ENCODE measurements at places on chromosomes 11 and 22.

GRCh38 chr11:10476342-10476741 is 21.3 kb downstream of the AMPD3 start:
- no peak for DNase-seq

DNA sequence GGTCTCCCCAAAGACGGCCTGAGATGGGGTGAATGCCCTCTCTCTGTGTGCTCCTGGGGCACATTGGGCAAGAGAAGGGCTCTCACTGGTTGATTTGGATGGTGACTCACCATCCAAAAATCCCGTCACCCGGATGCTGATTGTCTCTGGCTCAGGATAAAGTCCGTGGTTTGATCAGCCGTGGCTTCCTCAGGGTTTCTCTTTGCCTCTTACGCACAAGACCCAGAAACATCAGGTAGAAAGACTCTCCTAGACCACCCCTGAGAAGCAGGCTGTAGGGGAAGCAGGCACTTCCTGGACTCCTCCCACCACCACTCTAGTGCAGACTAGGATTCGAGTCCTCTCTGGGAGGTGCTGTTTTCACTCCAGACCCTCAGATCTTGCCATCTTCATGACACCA is 176.1 kb upstream of the NCAM1 start:
- no peak for DNase-seq

DNA sequence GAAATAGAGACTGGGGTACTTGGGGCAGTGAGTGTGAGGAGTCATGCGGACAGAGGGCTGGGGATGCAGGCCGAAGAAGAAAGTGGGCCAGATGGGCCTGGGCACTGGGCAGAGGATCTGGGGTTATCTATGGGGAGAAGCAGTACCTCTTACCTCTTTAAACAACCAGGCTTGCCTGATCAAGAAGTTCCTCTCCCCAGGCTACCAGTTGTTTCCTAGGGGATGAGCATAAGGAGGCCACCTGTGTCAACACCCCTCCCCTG is 98.4 kb upstream of the PITPNB start:
- DNase-seq = no peak

GRCh38 chr11:96715208-96715607 is 325.4 kb downstream of the JRKL start:
- no peak for DNase-seq

- no peak for DNase-seq
Observed at GRCh38 chr11:17810746-17811145, 76.2 kb downstream of the KCNC1 start.

- DNase-seq = no peak
Observed at GRCh38 chr22:48404801-48405447, 1422.7 kb downstream of the BRD1 start.
